ENCODE measurements at places on chromosomes 4 and X. TPM values are rescaled to one million over a fixed set of nuclear protein-coding genes. Genes with fewer than 3 reads are reported as not detected.

MAGEB2 gene
- total RNA-seq: not detected

AFAP1 gene
- not detected for total RNA-seq

SPANXB1 gene
- total RNA-seq: not detected

PLAC1 gene
- not detected for total RNA-seq

Measured in Karpas-422 (cell line).